ENCODE measurements at places on chromosomes 13 and 19. TPM values are rescaled to one million over a fixed set of nuclear protein-coding genes. Genes with fewer than 3 reads are reported as not detected.

Gene ZNF600
- 35.3 TPM for total RNA-seq

Gene FBXO27
- total RNA-seq, result not detected

Gene SPACA4
- total RNA-seq, result not detected

Gene ZNF426
- 5.7 TPM for total RNA-seq

Gene KL
- total RNA-seq, result not detected

Gene ICAM1
- total RNA-seq, result 1.8 TPM

GRCh38 chr13:47903836-47904235 is 97.2 kb downstream of the SUCLA2 start:
- 0 out of 2 replicates have a peak, but pooled peaks cover 5% of the 10 kb centered on the region for H3K36me3 ChIP-seq
- H3K4me3 ChIP-seq, result peak overlapping the region; percentile 15
- no peaks in the 10 kb centered on the region for H3K27me3 ChIP-seq
- DNase-seq, result no peak
- no peak overlapping the region for H3K27ac ChIP-seq
- no peaks in the 10 kb centered on the region for H3K4me1 ChIP-seq

DNA sequence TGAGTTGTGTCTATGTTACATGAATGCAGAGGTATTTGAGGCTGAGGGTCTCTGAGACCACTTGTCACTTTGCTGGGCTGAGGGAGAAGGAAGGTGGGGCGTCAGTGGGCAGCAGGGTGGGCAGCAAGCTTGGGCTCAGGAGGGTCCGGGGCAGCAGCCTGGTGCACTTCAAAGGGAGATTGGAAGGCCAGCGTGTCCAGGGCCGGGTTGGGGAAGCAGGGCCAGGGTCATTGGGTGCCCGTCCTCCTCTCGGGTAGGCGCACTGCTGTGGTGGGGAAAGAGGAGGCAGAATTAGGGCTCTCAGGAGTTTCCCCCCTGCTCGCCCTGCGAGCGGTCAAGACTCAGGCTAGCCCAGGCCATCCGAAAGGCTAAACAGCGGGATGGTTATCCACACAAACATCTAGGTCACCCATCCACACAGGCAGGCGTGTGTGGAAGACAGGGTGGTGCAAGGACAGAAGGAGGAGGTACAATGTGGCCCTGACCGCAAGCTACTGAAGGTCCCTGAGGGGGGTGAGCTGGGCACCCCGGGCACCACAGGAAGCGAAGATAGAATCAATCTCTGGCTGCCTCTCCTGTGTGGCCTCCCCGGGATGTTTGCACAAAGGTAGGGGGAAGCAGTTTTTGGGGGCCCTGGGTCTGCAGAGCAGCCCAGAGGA is 37.7 kb downstream of the MYO9B start:
- peaks cover 53% of the 10 kb centered on the region for H3K4me1 ChIP-seq
- no peaks in the 10 kb centered on the region for H3K27me3 ChIP-seq
- no peak overlapping the region for H3K4me3 ChIP-seq

DNA sequence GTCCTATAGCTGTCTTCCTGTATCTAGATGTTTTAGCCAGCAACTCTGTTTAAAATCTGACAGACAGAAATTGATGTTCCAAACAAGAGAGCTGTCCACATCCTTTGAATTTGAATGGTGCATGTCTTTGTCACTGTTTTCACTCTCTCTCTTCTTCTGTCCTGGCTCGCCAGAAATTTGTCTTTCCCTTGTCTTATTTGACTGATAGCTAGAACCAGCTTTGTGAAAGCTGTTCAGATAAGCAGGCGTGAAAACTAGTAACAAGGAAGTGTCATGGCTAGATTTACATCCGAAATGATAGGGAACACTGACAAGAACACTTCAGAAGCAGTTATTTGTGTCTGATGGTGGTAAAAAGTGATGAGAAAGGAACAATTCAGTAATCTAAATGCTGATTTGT is 354.9 kb upstream of the SLITRK1 start:
- no peaks in the 10 kb centered on the region for H3K36me3 ChIP-seq
- no peak for DNase-seq
- H3K27me3 ChIP-seq, result no peaks in the 10 kb centered on the region
- H3K4me1 ChIP-seq, result no peaks in the 10 kb centered on the region
- no peak overlapping the region for H3K27ac ChIP-seq

GRCh38 chr13:103188713-103189326 is 122.6 kb upstream of the SLC10A2 start:
- no peaks in the 10 kb centered on the region for H3K27me3 ChIP-seq
- DNase-seq, result peak; percentile 78
- no peaks in the 10 kb centered on the region for H3K36me3 ChIP-seq

DNA sequence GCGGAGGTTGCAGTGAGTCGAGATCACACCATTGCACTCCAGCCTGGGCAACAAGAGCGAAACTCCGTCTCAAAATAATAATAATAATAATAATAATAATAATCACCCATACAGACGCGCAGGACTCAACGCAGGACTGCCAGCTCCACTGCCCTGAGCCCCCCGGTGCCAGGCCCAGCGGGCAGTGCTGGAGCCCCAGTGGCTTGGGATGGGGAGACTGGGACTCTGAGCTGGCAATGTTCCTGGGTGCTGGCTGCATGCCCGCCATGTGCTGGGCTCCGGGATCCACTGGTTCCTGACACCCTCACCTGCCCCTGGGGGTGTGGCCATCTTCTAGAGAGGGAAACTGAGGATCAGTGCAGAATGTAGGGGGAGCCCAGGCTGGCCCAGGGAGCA is 325 bp upstream of the AZU1 start:
- H3K4me3 ChIP-seq, result no peak overlapping the region
- H3K27me3 ChIP-seq, result no peaks in the 10 kb centered on the region
- H3K36me3 ChIP-seq, result no peaks in the 10 kb centered on the region
- H3K4me1 ChIP-seq, result no peaks in the 10 kb centered on the region

DNA sequence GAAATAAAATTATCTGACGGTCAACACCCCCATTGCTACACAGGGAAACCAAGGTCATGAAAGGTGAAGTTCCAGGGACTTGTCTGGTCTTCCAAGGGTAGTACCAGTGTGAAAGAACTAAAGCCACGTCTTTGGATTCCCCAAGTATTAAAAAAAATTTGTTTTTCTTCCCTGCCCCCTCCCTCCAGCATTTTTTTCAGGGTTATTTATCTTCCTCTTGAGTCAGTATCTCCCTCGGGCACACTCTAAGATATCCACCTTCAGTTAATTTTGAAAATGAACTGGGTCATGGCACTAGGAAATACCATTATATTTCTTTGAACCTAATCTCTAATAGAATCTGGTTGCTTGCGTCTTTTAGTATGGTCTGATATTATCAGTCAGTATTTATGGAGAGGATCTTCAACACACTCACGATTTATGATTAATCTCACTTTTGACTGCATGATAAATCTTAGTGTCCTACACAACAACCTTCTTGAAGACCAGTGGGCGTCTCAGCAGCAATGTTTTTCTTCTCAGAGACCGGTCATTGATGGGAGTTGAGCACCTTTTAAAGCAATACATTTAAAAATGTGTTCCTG is 9.1 kb downstream of the ATP8A2 start:
- H3K4me1 ChIP-seq, result no peaks in the 10 kb centered on the region
- no peaks in the 10 kb centered on the region for H3K27me3 ChIP-seq
- no peaks in the 10 kb centered on the region for H3K36me3 ChIP-seq
- no peak overlapping the region for H3K4me3 ChIP-seq

GRCh38 chr13:109401891-109402290 is 384.5 kb downstream of the IRS2 start:
- no peak overlapping the region for H3K4me3 ChIP-seq
- H3K36me3 ChIP-seq, result no peaks in the 10 kb centered on the region
- H3K4me1 ChIP-seq, result no peaks in the 10 kb centered on the region
- no peak overlapping the region for H3K27ac ChIP-seq

DNA sequence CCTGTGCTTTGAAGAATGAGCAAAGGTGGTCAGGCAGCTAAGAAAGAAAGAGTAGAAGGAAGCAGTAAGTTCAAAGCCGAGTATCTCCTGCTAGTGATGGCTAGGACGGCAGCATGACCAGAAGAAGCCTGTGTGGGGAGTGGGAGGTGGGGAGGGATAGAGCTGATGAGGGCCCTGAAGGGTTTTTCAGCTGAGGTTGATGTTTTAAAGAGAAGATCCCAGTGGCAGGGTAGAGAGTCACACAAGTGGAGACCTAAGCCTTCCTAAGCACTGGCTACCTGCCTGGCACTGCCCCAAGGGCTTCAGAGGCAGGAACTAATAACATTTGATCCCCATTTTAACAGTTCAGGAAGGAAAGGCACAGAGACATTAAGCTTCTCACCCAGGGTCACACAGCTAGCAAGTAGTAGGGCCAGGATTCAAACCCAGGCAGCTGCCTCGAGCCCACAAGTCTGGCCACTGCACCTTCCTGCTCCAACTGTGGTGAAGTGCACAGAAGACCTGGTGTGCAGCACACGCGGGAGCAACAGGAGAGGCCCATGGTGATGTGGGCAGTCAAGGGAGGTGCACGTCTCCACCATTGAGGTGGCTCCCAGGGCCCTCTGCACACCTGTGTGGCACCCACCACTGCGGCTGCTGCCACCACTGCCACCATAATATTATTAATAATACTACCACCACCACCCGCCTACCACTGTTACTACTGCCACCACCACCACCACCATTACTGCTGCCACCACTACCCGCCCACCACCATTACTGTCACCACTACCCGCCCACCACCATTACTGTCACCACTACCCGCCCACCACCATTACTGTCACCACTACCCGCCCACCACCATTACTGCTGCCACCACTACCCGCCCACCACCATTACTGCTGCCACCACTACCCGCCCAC is 22.1 kb downstream of the CUL4A start:
- no peaks in the 10 kb centered on the region for H3K4me1 ChIP-seq
- no peaks in the 10 kb centered on the region for H3K27me3 ChIP-seq
- no peak overlapping the region for H3K27ac ChIP-seq
- no peak for DNase-seq

- H3K4me3 ChIP-seq, result no peak overlapping the region
- no peaks in the 10 kb centered on the region for H3K36me3 ChIP-seq
- H3K27me3 ChIP-seq, result no peaks in the 10 kb centered on the region
Observed at GRCh38 chr19:5850743-5851293, 431 bp downstream of the FUT3 start.

GRCh38 chr13:93416736-93417355 is 190.2 kb downstream of the GPC6 start:
- H3K36me3 ChIP-seq, result no peaks in the 10 kb centered on the region
- H3K27ac ChIP-seq, result no peak overlapping the region
- no peaks in the 10 kb centered on the region for H3K27me3 ChIP-seq
- no peak for DNase-seq
- H3K4me1 ChIP-seq, result no peaks in the 10 kb centered on the region

- no peaks in the 10 kb centered on the region for H3K27me3 ChIP-seq
- no peaks in the 10 kb centered on the region for H3K36me3 ChIP-seq
- no peak overlapping the region for H3K27ac ChIP-seq
- H3K4me3 ChIP-seq, result no peak overlapping the region
- H3K4me1 ChIP-seq, result no peaks in the 10 kb centered on the region
Observed at GRCh38 chr13:39612023-39612637, 9.1 kb upstream of the LHFPL6 start.

- no peak for DNase-seq
- H3K27me3 ChIP-seq, result no peaks in the 10 kb centered on the region
- no peak overlapping the region for H3K4me3 ChIP-seq
- H3K36me3 ChIP-seq, result peaks cover 16% of the 10 kb centered on the region
- 0 out of 2 replicates have a peak, but pooled peaks cover 4% of the 10 kb centered on the region for H3K4me1 ChIP-seq
Observed at GRCh38 chr19:55398200-55398925, 9.2 kb downstream of the UBE2S start.

DNA sequence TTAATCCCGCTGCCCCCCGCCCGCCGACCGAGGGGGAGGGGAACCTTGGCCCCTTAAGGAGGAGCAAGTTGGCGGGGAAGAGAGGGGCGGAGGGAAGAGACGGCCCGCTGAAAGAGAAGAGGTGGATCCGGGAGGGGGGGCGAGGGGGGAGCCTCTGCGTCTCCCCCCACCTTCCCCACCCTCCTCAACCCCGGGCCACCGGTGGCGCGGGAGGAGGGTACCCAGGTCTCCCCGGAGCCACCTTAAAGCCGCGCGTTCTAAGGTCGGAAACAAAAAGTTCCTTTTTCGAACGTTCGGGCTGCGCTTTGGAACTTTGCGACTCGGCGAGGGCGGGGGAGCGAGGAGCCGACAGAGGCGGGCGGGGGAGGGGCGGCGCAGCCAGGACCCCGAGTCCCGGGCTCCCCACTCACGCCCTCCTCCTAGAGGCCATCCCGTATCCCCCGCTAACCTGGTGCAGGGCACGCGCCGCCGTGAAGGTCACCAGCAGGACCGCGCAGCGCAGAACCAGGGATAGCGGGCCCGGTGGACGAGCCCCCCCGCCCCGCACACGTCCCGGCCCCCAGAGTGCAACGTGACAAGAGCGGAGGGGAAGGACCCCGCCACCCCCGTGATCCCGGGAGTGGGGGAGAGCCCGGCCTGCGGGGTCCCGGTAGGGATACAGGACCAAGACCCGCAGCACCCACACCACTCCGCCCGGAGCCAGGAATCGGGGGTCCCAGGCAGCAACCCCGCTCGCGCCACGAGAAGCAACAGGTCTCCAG is 659 bp downstream of the ERF start:
- peak overlapping the region; percentile 99 for H3K4me3 ChIP-seq
- peak; percentile 93 for DNase-seq
- peak overlapping the region; percentile 89 for H3K27ac ChIP-seq
- H3K27me3 ChIP-seq, result no peaks in the 10 kb centered on the region

DNA sequence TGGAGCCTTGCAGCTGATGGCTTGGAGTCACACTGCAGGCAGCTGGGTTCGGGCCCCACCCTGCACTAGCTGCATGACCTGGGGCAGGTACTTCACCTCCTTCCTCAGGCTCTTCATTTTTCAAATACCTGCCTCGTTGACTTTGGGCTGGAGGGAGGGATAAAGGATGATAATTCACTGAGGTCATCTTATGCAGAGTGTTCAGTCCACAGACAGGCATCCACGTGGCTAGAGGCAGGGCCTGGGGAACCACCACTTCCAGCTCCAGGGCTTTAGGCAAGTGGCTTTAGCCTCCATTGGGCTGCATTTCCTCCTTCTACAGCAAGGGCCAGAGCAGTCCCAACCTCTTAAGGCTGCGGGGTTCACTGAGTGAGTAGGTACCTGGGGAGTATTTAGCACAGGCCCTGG is 84.8 kb downstream of the SIPA1L3 start:
- no peak for DNase-seq
- peaks cover 20% of the 10 kb centered on the region for H3K4me1 ChIP-seq
- H3K4me3 ChIP-seq, result no peak overlapping the region
- peak overlapping the region; percentile 38 for H3K27ac ChIP-seq
- no peaks in the 10 kb centered on the region for H3K36me3 ChIP-seq
